ENCODE measurements at places on chromosomes 12 and 14.

GRCh38 chr12:94954029-94954685 lies 49.3 kb downstream of the NDUFA12 start:
- no peak for DNase-seq

- DNase-seq = no peak
Observed at GRCh38 chr14:68390741-68391140, 402.1 kb downstream of the ZFP36L1 start.

DNA sequence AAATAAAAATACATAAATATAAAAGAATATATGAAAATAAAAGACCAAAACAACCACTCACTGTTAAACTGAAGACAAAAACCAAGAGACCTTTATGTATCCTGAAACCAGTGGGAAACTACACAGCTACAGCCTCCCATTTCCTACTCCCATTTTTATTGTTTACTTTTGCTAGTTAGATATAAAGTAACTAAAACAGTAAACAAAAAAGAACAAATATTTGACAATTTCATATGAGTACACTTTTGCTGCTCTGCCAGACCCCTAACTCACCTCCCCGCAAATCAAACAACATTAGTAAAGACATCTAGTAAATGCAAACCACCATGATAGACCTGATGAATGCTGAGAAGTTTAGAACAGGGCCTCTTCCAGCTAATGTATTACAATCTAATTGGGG lies 97.1 kb downstream of the BCL2L14 start:
- no peak for DNase-seq

- no peak for DNase-seq
Observed at GRCh38 chr12:25843976-25844375, 114.5 kb upstream of the RASSF8 start.

DNA sequence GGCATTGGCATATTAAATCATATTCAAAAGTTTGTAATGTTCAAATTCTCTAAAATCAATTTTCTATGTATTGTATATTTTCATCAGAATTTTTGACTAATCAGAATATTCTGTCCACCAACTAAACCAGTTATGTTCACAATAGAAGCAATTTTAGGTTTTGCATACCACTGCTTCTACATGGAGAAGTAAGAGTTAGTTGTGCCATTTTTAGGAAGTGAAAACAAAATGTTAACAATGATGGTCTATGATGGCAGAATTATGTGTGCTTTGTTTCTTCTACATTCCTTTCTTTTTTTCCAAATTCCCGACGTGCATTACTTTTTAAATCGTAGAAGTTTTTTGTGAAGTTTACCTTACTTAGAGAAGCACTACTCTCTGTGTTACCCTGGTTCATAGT lies 29.5 kb downstream of the ABHD12B start:
- DNase-seq = no peak

DNA sequence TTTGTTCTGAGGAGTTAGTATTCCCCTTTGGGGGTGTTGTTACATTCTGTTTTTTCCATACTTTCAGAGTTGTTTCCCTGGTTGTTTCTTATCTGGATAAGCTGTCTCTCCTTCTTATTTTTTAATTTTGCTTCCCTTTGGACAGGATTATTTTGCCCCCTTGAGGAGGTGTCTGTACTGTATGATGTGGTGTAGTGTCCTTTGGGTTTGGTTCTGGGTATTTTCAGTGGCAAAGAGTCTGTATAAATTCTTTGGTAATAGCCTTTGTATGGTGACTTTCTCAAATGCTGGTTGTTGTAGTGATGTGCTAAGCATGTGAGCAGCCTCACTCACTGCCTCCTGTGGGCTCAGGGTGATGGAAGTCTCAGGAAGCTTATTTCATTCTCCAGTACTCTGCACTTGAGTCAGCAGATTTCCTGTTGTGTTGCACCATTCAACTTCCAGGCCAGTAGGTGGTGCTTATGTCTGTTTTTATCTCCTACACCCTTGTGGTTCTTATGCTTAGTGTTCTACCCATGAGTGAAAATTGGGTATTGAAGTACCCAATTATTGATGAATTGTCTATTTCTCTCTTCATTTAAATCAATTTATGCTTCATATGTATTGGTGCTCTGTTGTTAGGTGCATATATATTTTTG lies 103.3 kb upstream of the PMCH start:
- no peak for DNase-seq

DNA sequence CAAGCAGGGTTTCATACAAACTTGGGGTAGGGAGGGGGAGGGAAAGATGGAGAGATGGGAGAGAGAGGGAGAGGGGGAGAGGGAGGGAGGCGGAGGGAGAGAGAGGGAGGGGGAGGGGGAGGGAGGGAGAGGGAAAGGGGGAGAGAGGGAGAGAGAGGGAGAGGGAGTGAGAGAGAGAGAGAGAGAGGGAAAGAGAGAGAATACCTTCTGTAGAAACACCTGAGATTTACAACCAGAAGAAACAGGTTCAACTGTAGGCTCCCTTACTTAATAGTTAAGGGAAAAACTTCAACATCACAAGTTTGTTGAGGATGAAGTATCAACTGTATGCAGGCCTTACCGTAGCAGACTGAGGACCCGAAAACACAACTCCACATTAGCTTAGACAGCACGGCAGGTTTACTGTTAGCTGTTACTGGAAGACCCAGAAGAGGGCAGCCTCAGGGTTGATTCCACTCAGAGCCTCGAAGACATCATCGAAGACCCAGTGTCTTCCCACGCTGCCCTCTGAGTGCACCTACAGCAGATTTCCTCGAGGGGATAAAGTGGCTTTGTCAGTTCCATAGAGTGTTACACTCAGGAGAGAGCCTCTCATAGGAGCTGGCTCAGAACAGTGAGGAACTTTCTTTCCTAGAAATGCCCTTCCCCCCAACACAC lies 72.4 kb downstream of the NT5DC3 start:
- DNase-seq = no peak

- no peak for DNase-seq
Observed at GRCh38 chr12:54392485-54393206, 8.1 kb upstream of the ZNF385A start.
